ENCODE measurements at places on chromosomes 16 and 17.

GRCh38 chr16:86778978-86779377 lies 200.6 kb downstream of the FOXL1 start:
- no peak for DNase-seq

- no peak for DNase-seq
Measured at GRCh38 chr17:737561-738113, 5.2 kb downstream of the TLCD3A start.

- no peak for DNase-seq
Measured at GRCh38 chr17:55284001-55284884, 19.5 kb downstream of the HLF start.

DNA sequence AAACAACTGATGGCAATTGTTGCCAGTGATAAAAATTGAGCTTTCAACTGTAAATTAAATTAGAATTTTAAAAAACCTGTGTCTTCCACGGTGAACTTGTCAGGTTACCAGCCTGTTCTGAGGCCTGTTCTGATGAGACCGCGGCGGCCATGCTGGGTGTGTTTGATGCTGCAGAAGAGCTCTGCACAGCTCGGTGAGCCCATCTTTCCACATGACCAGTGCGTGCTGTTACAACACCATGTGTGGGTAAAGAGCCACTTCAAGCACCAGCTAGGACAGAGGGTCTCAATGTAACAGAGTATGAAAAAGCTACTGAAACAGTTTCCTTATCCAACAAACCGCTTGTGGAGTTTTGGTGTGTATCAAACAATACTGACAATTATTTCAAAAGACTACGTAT lies 48.5 kb downstream of the RPTOR start:
- no peak for DNase-seq

DNA sequence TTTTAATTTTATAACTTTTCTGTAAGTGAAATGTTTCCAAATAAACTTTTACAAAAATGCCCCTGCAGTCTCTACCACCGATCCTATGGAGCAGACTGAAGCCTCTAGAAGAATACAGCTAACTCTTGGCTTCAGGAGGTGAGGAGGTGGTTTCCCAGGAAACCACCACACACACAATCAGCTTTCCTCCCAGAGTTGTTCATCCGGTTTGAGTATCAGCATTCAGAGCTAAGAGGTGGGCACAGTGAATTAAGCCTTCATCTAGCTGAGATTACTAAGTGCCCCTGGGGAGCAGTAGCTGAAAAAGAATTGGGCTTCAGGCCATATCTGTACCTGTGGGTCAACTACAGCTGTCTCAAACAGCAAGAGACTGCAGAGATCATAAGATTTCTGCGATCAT lies 139.7 kb downstream of the AATF start:
- DNase-seq = no peak

- no peak for DNase-seq
Measured at GRCh38 chr17:63295288-63295687, 150.8 kb downstream of the CYB561 start.

- no peak for DNase-seq
Measured at GRCh38 chr17:52148969-52149351, 9.6 kb downstream of the CA10 start.

DNA sequence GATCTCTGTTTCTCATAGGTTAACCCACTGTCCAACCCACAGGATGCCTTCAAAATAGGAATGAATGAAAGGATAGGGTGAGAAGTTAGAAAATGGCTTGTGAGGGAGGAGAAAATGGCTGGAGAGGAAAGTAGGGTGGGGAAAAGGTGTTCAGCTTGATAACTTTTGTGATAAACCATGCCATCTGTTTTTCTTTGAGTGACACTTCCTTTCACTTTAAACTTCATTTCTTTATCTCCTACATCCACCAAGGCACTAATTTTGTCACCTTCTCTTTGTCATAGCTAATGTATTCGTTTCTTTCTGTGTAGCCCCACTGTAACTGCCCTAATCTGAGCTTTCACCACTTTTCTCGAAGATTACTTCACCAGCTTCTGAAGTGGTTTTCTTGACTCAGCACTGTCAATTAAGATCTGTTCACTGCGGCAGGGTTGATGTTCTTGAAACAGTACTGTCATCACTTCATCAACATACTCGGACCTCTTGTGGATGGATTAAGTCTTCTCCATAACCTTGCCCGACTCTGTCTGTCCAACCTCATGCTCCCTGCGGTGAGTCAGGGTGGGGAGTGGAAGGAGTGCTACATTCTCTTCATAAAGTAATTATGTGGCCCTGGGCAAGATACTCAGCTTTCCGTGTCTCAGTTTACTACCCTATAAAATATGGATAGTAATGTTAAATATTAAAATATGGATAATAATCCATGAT lies 5.5 kb upstream of the KRT10 start:
- DNase-seq = peak; percentile 13

DNA sequence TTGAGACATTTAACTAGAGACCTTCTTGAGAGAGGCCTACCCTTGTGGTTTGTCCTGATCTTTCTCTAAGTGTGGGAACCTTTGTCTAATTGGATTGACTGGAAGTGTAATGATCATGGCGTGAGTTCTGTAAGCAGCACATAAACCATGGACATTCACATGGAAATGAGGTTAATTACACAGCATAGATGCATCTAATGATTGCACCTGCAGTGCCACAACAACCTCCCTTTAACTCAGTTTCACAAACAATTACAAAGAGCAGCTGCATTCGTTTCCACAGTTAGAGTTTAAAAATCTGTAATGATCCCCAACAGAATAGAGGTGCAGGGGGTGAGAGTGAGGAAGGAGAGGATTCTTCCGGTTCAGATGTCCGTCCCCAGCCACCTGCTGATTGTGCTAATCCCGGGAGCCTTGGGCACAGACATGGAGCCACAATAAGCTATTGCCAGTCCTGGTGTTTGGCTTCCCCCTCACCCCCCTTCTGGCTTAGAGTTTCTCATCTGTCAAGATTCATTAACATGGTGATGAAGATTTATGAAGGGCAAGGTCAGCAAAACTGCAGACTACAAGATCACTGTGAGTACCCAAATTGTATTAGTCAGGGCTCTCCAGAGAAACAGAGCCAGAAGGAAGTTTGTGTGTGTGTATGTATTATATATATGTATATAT lies 659.2 kb upstream of the SOX9 start:
- no peak for DNase-seq

DNA sequence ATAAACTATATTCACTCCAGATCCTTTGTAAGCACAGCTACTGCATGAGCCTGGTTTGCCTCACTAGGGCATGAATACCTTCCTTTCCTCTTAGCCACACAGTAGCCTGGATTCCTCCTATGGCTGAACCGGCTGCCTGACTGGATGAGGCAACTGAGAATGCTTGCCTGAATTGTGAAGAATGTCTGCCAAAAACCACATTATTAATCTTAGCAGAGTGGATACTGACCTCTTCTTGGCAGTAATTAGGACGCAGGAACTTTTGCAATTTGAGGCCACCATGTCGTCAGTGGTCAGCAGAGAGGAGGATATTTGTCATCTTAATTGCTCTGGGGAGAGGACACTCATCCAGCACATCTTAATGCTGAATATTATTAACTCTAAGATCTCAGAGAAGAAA lies 651.8 kb upstream of the GOT2 start:
- no peak for DNase-seq

- peak; percentile 99 for DNase-seq
Measured at GRCh38 chr16:2603165-2604015, 65.6 kb downstream of the PDPK1 start.

All from HEK293T (cell line).